ENCODE measurements at places on chromosomes 11 and 22.
A peak's percentile ranks its signal among the peaks of the same experiment; 100 is the strongest.

GRCh38 chr11:26474401-26474800 lies 97.7 kb downstream of the MUC15 start:
- DNase-seq = no peak

- peak; percentile 36 for DNase-seq
Measured at GRCh38 chr22:43014316-43014868, 557 bp downstream of the PACSIN2 start.

DNA sequence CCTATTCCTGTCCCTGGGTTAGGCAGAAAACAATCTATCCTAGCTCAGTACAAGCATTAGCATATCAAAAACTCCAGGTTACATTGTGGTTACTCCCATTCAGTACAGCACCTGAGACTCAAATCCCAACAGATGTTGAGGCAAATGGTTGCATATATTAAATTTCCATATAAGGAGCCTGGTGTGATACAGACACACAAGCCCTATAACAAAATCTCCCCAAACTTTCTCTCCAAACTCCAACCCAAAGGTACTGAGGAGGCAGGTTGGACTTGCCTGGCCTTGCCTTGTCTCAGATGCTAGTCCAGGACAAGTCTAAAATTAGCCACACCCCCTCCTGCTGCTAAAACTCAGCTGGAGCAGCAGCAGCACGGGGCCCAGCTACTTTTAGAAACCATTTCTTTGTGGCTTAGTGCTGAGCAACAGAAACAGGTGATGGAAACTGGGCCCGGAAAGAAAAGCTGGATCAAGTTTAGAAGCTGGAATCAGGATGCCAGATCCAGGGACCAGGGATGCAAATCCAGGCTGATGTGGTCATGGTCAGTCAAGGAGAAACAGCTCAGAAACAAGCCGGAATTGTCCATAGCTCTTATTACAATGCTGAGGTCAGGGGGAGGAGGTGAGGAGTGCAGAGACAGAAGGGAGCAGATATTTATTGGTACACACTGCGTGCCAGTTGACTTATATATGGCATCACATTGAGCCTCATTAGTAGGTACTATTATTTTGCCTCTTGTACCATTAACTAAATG lies 73.7 kb upstream of the AMOTL1 start:
- no peak for DNase-seq

DNA sequence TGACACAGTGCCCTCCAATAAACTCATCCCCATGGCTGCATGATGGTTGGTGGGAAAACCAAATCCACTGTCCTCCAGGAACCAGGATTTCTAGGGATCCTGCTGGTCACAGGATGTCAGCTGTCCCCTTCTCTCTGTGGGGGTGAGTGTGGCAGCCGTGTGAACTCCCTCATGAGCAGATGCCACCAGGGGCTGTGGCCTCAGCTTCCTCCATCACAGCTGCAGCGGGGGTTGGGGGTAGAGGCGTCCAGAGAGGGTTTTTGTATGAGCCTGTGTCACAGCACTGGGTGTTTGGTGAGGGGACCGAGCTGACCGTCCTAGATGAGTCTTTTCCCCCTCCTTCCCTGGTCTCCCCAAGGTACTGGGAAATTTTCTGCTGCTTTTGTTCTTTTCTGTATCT lies 26.4 kb downstream of the IGLL5 start:
- DNase-seq = no peak
